Caki2 (cell line): ENCODE measurements at places on chromosomes 2 and 18.

DNA sequence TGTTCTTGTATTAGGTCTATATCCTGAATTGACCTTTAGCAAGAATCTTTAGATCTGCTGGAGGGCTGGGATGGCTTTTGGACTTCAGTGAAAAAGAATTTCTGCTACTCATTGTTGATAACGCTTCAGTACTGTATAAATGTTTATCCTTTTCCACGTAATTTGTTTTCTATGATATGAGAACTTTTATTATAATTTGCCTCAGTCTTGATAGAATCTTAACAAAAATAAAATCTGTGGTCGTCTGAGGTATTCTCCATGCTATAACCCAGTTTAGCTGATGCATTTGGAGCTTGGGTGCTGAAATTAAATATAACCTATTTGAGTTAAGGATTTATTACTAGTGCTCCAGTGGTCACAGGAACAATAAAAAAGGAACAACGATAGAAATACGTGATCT, 71.1 kb downstream of the ACTR3 start:
- DNase-seq: no peak

- DNase-seq: peak; percentile 27
Measured at GRCh38 chr2:137951586-137951985, 12.7 kb upstream of the HNMT start.

DNA sequence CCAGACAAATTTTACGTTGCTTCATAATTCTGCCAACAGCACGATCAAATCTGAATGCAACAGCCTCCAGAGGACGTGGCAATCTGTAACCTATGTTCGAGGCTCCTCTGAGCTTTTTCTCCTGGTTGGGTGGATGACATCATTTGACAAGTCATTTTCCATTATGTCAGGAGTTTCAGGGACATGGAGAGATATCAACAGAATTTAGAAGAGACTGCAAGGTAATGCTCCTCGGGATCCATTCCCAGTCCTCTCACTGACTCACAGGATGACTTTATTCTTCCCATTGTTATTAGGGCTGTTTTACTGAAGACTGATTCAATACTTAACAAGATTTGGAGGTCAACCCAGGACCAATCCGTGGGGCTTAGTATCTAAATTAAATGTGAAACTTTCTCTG, 72.5 kb upstream of the RNF152 start:
- DNase-seq: no peak

- no peak for DNase-seq
Measured at GRCh38 chr18:58417752-58418151, 211.1 kb downstream of the ALPK2 start.

GRCh38 chr2:138640921-138641676, 139.1 kb downstream of the NXPH2 start:
- peak; percentile 21 for DNase-seq
